ENCODE measurements at places on chromosomes 3 and 15.

- peak; percentile 62 for DNase-seq
These were observed 188.7 kb upstream of the LINGO1 start for GRCh38 chr15:77821188-77821958.

DNA sequence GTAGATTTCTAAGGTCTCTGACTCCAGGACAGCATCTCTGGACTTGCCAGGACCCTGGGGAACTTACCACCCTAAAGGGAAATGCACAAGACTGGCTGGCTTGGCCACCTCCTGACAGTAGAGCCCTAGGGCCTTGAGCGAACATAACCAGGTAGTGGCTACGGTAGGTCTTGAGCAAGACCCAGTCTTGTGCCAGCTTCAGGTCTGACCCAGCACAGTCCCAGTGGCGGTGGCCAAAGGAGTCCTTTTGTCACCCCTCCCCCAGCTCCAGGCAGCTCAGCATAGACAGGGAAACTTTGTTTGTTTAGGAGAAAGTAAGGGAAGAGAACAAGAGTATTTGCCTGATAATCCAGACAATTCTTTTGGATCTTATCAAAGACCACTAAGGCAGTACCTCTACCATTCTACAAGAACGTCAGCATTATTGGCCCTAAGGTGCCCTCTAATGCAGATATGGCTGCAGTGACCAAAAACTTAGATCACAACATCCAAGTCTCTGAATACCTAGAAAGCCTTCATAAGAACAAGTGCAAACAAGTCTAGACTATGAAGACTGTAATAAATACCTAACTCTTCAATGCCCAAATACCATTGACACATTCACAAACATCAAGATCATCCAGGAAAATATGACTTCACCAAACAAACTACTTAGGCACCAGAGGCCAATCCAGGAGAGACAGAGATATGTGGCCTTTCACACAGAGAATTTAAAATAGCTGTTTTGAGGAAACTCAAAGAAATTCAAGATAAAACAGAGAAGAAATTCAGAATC lies 38.7 kb upstream of the FBN1 start:
- DNase-seq: no peak

GRCh38 chr3:153173758-153174516 lies 11.9 kb downstream of the RAP2B start:
- DNase-seq: peak; percentile 3

GRCh38 chr3:148335612-148336011 lies 362.1 kb upstream of the AGTR1 start:
- DNase-seq: no peak

- no peak for DNase-seq
These were observed 258.1 kb upstream of the MDFIC2 start for GRCh38 chr3:70570584-70570983.

GRCh38 chr3:113844622-113845222 lies 6.1 kb downstream of the GRAMD1C start:
- peak; percentile 41 for DNase-seq

DNA sequence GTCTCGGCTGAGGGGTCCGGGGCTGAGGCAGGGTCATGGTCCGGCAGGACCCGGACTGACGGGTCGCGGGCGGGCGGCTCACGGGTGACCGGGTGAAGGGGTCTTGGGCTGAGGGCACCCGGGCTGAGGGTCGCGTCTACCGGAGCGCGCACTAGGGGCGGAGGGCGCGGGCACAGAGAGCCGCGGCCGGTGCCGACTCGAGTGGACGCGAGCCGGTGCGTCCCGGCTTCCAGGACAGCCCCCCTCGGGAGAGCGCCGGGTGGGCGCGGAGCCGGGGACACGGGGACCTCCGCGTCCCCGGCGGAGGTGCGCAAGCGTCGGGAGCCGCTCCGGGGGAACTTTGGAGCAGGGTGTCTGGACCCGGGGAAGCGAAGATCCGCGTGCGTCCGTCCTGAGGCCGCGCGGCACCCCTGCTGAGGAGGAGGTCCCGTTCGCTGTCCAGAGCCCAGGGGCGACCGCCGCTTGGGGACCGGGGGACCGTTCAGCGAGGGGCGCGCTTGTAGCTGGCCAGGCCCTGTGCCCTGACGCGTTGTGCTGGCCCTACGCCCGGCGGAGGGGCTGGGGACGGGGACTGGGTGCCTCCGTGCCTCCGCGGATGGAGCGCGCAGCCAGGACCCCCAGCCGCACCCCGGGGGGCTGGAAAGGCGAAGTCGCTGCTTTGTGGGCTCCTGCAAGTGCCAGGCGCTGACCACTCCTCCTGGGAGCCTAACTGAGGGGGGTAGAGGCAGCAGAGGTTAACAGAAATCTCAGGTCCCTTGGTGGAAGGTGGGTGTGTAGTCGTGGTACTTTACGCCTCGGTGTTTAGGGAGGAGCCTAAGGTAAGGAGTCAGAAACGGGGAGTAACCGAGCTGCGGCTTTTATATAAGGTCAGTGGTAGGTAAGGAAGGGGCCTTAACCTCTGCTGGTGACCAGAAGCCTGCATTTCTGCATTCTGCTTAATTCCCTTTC lies at the start of gene PPARG:
PPARG (plus strand) TSS at position 889 of the 948 bp plus-strand sequence. CDS start 90,642 bp downstream, outside the sequence.
- no peak for DNase-seq

DNA sequence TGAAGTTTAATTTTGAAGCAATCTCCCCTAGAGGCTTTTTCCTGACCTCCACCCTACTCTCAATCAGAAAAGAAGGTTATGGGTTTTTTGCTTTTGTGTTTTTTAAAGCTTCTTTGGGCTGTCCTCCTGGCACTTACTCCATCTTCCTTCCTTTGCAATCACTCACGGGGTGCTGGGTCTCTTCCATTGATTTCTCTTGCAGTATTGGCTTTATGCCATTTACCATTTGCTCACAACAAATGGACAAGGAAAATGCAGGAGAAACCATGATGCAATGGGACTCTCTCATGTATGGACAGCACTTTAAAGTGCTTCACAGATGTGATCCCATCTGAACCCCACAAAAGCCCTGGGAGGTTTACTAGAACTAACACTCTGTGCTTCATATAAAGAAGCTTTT lies 57.5 kb downstream of the SST start:
- no peak for DNase-seq

- DNase-seq: no peak
These were observed 56.5 kb downstream of the HOMER2 start for GRCh38 chr15:82895983-82896382.

- DNase-seq: no peak
These were observed 12.2 kb upstream of the TSEN2 start for GRCh38 chr3:12472000-12472610.

DNA sequence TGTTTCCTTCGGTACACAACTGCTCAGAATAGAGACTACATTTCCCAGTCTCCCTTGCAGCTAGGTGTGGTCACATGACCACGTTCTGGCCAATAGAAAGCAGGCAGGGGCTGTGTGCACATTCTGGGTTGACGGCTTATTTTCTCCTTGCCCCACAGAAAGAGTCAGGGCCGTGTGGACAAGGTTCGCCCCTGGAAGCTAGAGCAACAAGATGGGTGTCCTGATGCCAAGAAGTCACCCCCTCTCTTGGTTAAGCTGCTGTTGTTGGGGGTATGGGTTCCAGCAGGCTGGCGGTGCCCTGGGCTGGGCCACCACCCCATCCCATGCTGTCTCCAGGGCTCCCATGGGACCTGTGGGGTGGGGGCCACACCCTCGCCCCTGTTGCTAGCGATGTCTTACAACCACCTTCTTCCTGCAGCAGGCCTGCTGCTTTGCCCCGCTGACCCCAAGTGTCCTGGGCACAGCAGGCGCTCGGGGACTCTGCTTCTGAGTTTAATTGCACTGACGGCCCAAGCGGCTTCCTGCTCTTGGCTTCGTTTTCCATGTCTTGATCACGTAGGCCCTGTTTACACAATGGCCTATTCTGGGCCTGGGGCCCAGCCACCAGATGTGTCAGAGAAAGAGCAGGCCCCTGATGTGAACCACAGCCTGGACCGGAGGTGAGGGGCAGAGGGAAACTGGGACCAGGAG lies 24.9 kb downstream of the ABTB1 start:
- DNase-seq: peak; percentile 81

GRCh38 chr15:96551196-96551595 lies 220.7 kb downstream of the NR2F2 start:
- DNase-seq: no peak

DNA sequence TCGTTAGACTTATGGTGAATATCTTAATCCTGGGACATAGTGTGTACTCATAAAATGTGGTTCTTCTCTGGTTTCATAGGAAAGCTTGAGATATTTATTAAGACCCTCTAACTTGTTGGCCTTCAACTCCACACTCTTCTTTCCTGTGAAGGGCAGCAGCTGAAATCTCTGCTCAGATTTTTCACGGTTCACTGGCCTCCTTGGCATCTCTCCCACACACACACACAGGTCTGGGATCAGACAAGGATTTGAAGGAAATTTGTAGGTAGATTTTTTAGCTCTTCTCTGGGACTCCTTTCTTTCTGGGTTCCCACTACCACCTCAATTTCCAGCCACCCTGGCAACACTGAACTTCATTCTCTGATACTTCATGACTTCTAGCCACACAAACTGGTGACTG lies 70.2 kb downstream of the MYRIP start:
- DNase-seq: no peak

- no peak for DNase-seq
These were observed 270.9 kb downstream of the FHIT start for GRCh38 chr3:60980342-60980692.

DNA sequence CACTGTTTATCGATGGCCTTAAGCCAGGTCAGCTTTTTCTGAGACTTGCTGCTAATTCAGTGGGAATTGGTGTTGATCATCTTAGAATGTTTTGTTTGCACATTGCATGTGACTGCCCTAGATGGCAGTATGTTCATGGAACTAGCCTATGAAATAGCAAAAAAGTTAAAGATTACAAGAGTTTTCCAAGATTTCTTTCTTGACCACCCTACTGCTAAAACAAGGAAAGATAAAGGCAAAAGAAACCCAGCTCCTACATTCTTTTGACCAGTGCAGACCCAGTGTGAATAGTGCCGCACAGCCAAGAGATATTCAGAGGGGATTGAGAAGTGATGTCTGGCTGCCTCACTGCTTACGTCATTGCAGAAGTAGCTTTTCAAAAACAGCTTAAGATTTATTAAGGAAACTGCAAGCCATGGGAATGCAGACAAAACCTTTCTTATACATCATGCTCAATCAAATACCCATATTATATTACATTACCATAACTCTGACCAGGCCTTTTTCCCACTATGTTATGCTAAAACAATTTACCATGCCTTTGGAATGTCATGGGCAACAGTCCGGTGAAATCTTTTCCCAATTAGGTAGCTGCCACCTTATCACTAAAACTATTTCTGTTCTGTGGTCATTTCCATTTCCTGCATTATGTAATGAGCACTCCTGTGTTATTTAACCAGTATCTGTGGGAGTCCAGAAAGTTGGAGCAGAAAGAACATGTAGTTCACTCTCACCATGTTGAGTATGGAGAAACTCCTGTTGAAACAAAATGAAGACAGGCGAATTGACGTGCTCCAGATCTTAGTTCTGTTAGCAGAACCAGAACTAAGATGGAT lies 6.0 kb downstream of the PHLDB2 start:
- no peak for DNase-seq

DNA sequence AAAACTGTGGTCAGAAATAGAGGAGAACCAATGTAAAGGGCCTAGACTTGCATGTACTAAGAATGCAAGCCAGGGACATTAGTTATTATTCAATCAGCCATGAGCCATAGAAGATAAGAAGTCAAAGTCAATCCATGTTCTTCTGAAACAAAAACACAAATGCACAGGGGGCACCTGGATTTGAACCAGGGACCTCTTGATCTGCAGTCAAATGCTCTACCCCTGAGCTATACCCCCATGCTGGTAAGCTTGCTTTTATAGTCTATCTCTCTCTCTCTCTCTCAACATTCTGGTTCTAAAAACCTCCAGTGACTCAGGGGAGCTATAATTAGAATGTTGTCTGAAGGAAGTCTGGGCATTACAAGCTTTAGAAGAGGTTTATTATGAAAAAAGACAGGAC lies 85.6 kb upstream of the ACP3 start:
- DNase-seq: no peak

GRCh38 chr3:61090389-61091169 lies 160.7 kb downstream of the FHIT start:
- no peak for DNase-seq
